Right lung (tissue), 10 donors: ENCODE measurements at places on chromosomes 5 and 9. TPM values are rescaled to one million over a fixed set of nuclear protein-coding genes. Genes with fewer than 3 reads are reported as not detected.
A peak's percentile ranks its signal among the peaks of the same experiment; 100 is the strongest.

- no peak for DNase-seq
These were observed 34.5 kb upstream of the TCF7 start for GRCh38 chr5:134079748-134080581.

DNA sequence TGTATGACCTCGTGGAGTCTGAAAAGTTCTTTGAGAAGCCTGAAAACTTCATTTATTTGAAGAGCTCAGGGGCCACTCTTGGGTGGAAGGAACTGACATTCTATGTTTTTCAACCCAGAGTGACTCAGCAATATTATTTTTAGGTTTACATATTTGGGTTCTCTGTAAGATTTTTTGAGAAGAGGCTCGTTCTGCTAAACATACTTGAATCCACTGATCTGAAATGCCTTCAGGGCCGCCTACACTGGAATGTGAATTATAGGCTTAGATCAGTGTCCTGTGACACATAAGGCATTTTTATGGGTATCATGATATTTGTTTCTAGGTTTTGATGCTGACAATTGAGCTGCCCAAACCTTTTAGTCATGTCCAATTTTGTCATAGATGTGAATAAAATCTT lies 86.2 kb downstream of the PSAT1 start:
- no peak for DNase-seq

The PCDHGA7 gene
- 1.7 TPM for polyA plus RNA-seq

The ADRA1B gene
- 0.85 TPM for polyA plus RNA-seq

The SLC6A7 gene
- 0.05 TPM for polyA plus RNA-seq

DNA sequence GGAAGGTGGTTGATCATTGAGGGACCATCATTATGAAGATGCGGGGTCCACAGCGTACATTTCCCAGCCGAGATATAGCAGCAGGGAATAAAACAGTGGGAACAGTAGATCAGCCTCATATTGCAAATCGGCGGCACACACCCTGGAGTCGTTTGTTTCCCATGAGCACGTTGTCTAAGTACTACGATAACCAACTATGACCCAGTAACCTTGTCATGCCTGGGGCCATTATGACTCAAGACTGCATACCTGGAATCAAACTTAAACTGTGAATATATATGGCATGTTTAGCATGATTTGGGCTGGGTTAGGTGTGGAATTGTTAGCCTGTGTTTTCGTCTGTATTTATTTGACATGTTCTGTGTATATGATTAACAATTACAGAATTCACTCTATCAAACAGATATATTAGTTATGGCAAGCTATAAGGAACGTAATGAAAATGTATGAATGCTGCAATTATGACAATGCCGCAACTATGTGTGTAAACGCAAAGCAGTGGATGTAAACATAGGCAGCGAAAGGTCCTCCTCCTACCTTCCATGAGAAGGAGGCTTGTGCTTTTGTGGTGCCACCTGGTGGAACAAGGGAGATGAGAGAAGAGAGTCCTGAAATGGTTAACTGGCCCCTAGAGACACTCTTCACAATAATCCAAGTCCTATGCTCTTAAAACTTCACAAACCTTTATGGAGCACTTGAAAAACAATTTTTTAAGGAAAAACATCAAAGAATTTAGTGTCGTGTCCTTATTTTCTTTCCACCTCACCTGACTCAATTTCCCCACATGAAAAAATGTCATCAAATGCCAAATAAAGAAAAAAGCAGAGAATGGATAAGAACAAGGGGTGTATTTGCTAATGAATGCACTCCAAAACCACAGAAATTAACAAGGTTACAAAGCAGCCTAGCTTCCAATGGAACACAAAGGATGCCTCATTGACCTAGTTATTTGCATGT lies 47.1 kb downstream of the SEMA5A start:
- no peak for DNase-seq

GRCh38 chr9:36976371-36977030 lies 57.6 kb downstream of the PAX5 start:
- DNase-seq, result no peak

The CD180 gene
- polyA plus RNA-seq, result 0.50 TPM

GRCh38 chr9:76720245-76720644 lies 44.0 kb upstream of the PCA3 start:
- no peak for DNase-seq

DNA sequence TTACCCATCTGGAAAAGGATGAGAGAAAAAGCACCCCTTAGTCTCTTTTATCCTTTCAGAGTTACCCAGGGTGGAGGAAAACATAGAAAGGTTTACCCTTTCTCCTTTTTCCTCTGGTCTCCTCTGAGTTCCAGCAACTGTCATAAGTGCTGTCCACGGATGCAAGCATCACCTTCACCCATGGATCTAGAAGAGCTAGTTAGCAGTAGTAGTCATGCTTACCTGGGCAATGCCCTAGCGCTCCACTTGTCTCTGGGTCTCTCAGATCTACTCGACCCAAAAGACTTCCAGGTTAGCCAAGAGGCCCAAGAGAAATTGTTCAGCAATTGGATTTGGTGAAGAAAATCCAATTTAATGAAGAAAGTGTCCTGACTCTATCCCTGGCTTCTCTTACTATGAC lies 656.2 kb upstream of the PTPRD start:
- no peak for DNase-seq

DNA sequence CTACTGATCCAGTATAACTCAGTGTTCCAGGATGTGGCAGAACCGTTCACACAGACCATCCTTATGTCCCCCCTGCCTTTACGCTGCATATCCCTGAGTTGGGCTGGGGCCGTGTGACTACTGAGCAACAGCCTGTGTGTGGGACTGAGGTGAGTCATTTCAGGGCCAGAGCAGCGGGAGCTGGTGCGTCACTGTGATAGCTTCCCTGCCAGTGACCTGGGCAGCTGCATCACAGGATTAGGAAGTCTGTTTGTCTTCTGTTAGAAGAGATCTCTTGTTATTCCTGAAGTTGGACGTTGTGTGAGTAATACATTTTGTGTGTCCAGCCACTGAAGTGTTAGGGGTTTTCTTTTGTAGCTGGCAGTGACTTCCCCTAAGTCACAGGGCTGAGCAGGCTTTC lies 35.6 kb downstream of the TPPP start:
- DNase-seq, result no peak

GRCh38 chr5:133340002-133340755 lies 272.2 kb downstream of the FSTL4 start:
- no peak for DNase-seq

The KCNV2 gene
- polyA plus RNA-seq, result 0.10 TPM

The PRRX2 gene
- polyA plus RNA-seq, result 0.63 TPM

The AQP3 gene
- polyA plus RNA-seq, result 20.8 TPM

GRCh38 chr5:25056836-25057235 lies 412.1 kb upstream of the CDH10 start:
- DNase-seq, result peak; percentile 12

- no peak for DNase-seq
These were observed 7.6 kb upstream of the FBXO38 start for GRCh38 chr5:148376198-148376597.

The TAF11L6 gene
- polyA plus RNA-seq, result not detected
